ENCODE measurements at places on chromosomes 2 and 18.
A peak's percentile ranks its signal among the peaks of the same experiment; 100 is the strongest.

DNA sequence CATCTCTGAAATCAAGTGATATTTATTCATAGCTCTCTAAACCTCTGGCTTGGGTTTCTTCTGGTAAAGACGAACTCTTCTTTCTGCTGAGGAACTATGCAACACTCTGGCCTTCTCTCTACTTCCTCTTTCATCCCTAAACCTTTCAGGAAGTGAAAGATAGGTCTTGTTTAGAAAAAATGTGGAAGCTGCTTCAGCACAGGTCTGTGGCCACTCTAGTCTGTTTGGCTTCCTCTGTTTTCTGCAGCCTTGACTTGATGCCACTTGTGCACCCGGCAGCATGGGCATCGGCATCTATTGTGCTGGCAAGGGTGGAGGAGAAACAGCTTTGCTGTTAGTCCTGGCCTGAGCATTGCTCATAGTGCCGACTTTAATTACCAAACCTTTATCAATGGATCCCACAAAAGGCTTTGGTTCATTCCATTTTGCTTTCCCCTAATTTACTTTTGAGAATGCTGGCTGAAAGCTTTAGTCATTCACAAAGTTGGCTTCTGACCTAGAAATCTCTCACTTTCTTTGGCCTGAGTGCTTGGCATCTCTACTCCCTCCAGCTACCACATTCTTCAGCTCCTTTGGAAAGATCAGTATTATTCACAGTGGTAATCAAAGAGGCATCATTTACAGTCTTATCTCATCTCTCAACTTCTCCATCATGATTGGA, 32.0 kb upstream of the GPR39 start:
- no peak for DNase-seq

- no peak for DNase-seq
Measured at GRCh38 chr18:41504316-41504715, 450.7 kb upstream of the PIK3C3 start.

DNA sequence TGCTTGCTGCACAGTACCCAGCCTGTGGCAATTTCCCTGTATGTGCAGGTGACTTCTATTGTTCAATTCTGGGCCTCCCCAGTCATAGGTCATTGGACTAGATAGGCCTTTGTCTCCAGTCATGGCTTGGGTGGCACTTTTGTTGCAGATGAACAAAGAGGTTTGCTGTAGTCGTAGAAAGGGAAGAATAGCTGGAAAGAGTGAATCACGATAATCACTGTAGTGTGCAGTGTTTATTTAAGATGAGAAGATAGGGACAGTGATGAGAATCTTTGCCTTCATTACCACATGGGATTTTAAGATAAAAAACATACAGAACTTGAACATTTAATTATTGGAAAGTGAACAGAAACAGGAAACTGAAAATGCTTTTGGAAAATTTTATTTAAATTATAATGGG, 156.1 kb upstream of the CYRIA start:
- no peak for DNase-seq

- DNase-seq: no peak
Measured at GRCh38 chr2:129482626-129483025, 496.8 kb upstream of the RAB6C start.

DNA sequence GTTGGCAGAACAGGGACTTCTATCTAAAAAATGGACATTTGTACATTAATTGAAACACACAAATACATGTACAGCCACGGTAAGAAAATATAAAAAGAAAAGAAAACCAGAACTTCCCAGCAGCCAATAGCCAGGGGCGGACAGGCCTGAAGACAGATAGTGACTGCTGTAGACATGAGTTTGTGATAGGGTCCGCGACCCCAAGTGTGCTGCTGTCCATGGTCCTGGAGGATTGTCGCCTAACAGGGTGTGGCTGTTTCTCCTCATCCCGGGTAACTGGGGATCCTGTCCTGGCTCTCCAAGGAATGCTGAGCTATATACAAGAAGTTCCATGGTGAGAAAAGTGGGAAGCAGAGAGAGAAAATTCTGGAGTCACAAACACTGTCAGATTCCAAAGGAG, 266.5 kb upstream of the SALL3 start:
- DNase-seq: no peak

- DNase-seq: no peak
Measured at GRCh38 chr2:151237422-151238025, 24.1 kb downstream of the RBM43 start.

- DNase-seq: no peak
Measured at GRCh38 chr18:6659963-6660725, 69.4 kb upstream of the ARHGAP28 start.

DNA sequence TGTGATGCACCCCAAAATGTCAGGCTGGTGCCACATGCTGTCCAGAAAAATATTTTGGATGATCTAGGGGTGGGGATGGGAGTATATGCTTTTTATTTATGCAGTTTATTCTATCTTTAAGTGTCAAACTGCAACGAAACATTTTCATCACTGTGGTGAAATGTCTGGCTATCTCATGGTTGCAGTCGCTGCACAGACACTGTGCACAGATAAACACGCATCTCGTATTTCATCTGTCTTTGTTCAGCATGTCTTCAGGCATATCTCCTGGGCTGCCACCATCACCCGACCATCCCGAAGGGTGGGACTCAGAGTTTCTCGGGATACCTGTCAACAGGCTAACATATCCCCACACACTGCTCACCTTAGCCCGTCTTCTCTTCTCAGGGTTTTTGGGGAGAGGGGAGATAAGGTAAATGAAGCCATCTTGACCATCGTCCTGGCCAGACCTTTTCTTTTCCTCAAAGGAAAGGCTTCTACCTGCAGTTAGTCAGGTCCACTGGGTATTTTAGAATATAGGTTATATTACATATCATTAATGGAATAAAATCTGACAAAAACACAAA, 80.7 kb upstream of the NABP1 start:
- DNase-seq: no peak

GRCh38 chr2:203759690-203760365, 53.4 kb downstream of the CD28 start:
- DNase-seq: peak; percentile 28

DNA sequence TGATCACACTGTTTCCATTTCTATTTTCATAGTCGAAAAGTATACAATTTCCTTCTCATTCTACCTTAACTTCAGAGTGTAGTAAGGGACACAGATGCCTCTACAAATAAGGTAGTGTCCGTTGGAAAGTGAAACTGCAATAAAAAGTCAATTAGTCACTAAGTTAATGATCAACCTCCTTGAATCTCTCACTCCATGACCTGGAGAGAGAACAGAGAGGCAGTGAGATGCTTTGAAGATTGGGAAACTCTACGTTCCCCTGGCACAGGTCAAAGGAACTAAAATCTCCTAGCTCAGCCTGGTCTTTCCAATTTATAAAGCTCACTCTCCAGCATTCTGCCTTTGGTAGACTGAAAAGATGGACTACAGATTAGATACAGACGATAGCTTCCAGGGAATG, 153.8 kb upstream of the ACAA2 start:
- DNase-seq: no peak

DNA sequence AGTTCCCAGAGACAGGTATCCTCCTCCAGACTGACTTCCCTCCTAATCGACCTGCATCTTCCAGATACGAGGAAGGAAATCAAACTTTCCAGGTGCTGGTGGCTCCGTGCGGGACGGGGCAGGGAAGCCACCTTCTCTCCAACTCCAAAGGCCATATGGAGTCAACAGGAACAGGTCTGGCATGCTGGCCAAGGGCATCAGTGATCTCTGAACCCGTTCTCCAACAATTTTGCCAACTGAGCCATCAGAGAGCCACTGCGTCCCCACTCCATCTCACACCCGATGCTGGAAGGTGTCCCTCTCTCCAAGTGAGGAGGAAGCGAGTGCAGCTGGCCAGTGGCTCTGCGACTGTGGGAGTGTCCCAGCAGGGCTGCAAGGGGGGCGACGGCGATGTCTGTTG, 5.4 kb downstream of the EDAR start:
- no peak for DNase-seq

- DNase-seq: no peak
Measured at GRCh38 chr2:5932556-5933469, 240.6 kb downstream of the SOX11 start.

DNA sequence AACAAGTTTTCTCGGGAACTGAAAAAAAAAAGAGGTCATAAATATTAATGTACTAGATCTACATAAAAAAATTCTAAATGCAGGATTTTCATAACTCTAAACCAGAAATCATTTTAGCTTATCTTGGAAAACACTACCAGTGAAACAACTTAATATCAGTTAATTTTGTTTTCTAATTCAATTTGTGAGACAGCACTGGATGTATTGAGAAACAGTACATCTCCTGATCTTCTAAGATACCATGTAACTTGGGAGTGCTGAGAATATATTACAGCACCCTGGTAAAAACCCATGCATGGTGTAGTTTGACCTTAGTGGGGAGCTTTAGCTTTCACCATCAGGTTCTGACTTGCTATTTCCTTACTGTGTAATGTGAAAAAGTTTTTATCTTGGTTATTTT, 129.6 kb downstream of the NRXN1 start:
- no peak for DNase-seq

GRCh38 chr2:141994066-141994465, 136.8 kb downstream of the LRP1B start:
- no peak for DNase-seq

- no peak for DNase-seq
Measured at GRCh38 chr2:6580982-6581381, 284.7 kb downstream of the CMPK2 start.

DNA sequence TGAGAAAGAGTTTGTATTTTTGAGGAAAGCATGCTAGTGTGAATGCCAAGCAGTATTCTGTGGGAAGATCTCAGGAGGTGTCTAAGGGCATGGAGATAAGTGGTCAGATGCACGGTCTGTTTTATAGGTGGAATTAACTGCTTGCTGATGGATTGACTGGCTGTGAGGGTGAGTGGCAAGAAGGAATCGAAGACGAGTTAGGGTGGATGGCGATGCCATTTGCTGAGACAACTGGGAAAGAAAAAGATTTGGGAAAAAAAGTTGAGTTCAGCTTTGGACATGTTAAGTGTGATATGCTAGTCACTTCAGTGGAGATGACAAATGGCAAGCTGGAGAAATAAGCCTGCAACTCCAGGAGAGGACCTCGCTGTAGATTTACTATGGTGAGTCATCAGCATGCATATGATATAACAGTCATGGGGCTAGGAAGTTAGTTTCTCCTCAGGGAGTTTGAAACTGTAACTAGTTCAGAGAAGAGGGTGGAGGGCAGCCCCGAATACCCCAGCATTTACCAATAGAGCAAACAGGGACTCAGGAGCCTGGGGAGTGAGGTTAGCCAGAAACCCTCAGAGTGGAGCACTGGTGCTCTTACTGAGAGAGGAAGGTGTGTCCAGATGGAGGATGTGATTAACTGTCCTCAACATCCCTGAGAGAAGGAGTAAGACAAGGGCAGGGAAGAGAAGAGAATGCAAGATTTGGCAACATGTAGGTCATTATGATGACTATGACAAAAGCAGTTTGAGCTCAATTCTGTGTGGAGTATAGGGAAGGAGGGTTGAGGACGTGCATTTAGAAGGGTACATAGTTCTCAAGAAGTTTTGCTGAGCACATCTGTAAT, 2.0 kb upstream of the HK2 start:
- no peak for DNase-seq

- peak; percentile 8 for DNase-seq
Measured at GRCh38 chr2:175414882-175415487, 233.5 kb upstream of the ATP5MC3 start.

DNA sequence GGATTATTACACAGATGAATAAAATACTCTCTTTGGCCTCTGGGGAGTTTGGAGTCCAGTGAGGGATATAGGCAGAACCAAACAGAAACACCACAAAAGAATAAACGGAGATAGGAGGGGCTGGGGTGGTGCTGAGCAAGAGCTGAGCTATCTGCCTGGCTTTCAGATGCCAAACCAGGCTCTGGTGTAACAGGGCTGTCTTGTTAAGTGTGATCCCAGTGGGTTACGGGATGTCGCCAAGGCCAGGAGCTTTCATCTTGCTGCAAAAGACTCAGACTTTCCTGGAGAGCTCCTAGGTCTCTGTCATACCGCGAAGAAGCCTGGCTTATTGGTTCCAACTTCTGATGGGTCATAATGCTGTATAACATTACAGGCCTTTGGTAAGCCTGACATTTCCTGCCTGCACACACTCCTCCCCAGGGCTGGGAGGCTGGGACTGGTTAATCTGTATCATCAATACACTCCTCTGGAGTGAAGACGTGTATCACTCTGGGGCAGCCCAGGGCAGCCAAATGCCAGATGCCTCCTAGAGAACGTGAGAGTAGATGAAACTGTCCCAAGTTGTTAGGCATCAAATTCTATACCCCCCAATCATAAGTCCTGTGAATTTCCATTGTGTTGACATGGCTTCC, 60.5 kb downstream of the STPG4 start:
- no peak for DNase-seq

DNA sequence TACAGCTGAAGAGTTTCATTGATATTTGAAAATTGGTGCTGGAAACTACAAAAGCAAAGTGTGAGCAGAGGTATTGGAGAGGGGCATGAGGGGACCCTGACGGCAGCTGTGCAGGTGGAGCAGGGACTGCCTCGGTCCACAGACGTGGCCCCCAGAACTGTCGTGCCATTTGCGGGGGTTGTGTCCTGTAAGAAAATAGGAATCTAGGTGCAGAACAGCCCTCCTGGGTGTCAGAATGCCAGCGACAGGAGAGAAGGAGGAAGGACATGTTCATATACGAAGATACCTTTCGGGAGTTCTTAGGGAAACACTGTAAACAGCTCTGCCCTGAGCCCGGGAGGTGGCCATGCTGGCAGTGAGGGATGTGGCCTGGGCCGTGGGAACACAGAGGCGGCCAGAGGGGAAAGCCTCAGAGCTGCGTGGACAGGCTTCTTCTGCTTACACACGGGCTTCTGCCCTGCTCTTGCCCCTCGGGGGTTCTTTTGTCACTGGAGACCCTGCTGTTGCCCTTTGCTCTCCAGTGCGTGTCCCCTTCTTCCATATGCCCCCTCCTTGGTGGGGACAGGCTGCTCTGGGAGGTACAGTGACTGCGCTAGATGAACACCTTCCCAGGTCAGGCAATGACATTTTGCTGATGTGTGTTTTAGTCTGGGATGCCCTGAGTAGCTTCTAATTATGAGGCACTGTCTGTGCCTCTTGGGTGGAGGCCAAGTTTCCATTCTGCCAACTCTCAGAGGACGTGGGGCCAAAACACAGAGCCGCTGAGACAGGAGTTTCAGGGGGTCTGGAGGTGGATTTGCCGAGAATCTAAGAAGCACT, 81.9 kb upstream of the TXNDC2 start:
- no peak for DNase-seq

DNA sequence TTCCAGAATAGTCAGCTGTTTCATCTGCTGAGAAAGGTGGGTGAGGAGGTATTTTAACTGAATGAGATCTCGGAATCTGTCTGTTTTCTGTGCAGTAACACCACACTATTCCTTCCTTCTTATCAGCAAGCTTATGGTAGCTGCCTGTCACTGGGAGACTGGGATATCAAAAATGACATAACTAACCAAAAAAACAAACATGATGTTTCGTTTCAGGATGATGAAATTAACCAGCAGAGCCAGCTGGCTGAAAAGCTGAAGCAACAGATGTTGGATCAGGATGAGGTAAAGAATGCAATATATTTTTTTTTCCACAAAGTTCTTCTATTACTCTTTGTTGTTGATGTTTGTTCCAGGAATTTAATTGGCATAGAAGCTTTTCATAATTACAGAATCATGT, 59.8 kb upstream of the LYPD6B start:
- no peak for DNase-seq

- no peak for DNase-seq
Measured at GRCh38 chr18:44386401-44386800, 294.3 kb upstream of the SETBP1 start.

GRCh38 chr18:59279193-59279592, 5.9 kb upstream of the RAX start:
- no peak for DNase-seq

- no peak for DNase-seq
Measured at GRCh38 chr2:153388246-153388645, 90.3 kb downstream of the RPRM start.

GRCh38 chr2:48009256-48009655, 103.0 kb upstream of the FBXO11 start:
- DNase-seq: no peak

GRCh38 chr2:10002109-10002508, 41.2 kb upstream of the KLF11 start:
- no peak for DNase-seq

All from GOT3 (cell line).